ENCODE measurements at places on chromosomes 4 and X. TPM values are rescaled to one million over a fixed set of nuclear protein-coding genes. Genes with fewer than 3 reads are reported as not detected.

Gene SH3TC1
- 30.5 TPM for total RNA-seq

Gene IRAK1
- total RNA-seq = 193 TPM

Gene KCTD8
- 4.8 TPM for total RNA-seq

Gene ETDB
- not detected for total RNA-seq

Gene LRP2BP
- 0.07 TPM for total RNA-seq

Gene DCAF4L1
- total RNA-seq = 0.13 TPM

Gene ZCCHC18
- 1.5 TPM for total RNA-seq

Gene CT45A2
- total RNA-seq = not detected

Gene GBA3
- not detected for total RNA-seq

Gene PCDH18
- 1.2 TPM for total RNA-seq

Gene PCSK1N
- 66.6 TPM for total RNA-seq

Gene STPG2
- total RNA-seq = 0.07 TPM

Gene NUP62CL
- 1.8 TPM for total RNA-seq

Gene NOX1
- total RNA-seq = not detected

Gene MAGEA12
- total RNA-seq = not detected

Gene MSANTD1
- total RNA-seq = 0.50 TPM

Gene PRR32
- total RNA-seq = not detected

Gene BEX5
- 7.2 TPM for total RNA-seq

Gene PPP4R3C
- total RNA-seq = not detected

Gene TMEM154
- total RNA-seq = 20.8 TPM

Gene SCLT1
- 6.4 TPM for total RNA-seq

Gene ANK2
- total RNA-seq = 46.0 TPM

Gene PWWP3B
- 1.4 TPM for total RNA-seq

Gene HTN3
- not detected for total RNA-seq

Gene CXorf49
- 80.7 TPM for total RNA-seq

Gene IRS4
- total RNA-seq = not detected

Gene SRP72
- total RNA-seq = 76.9 TPM

Gene IL1RAPL1
- total RNA-seq = 0.07 TPM

Gene MGARP
- 0.08 TPM for total RNA-seq

Gene SLC9B1
- 0.21 TPM for total RNA-seq

Gene UGT8
- total RNA-seq = 12.3 TPM

Gene PPP1R2C
- total RNA-seq = not detected

Gene XAGE2
- not detected for total RNA-seq

Gene KLF8
- total RNA-seq = 2.6 TPM

Gene TASL
- not detected for total RNA-seq

Gene TSPAN7
- total RNA-seq = 2.0 TPM

Gene SLC6A8
- total RNA-seq = 36.0 TPM

Gene FHDC1
- 3.7 TPM for total RNA-seq

Gene P2RY8
- total RNA-seq = not detected

Gene TRAM1L1
- 4.1 TPM for total RNA-seq

Gene ENPEP
- 4.6 TPM for total RNA-seq

Gene DUX4
- not detected for total RNA-seq

Measured in kidney epithelial cell (primary cell).